Stimulated activated CD4-positive, alpha-beta T cell treated with anti-CD3 and anti-CD28 coated beads, Interleukin-1b, Interleukin-23, amount 100 ng/mL, for 4 hours (primary cell): ENCODE measurements at places on chromosomes 1 and 21.

- no peak for DNase-seq
Observed at GRCh38 chr1:93708734-93709481, 27.3 kb upstream of the BCAR3 start.

DNA sequence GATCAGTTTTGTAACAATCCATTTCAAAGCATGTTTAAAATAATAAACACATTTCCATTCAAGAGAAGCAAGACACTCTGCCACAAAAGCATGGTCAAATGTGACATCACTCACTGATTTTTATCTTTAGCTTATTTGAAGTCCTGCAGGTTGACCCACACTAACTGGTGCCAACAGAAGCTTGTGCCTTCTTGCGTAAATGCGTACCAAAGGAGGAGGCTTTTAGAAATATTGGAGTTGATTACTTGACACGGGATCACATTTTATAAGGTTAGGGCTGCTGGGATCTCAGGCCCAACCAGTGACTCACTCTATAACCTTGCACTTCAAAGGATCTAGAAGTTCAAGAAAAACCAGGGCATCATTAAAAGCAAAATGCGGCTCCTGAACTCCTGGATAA, 203.6 kb downstream of the PCP4 start:
- no peak for DNase-seq

GRCh38 chr1:89598450-89599331, 34.2 kb upstream of the LRRC8C start:
- DNase-seq: no peak

GRCh38 chr1:154176337-154176736, 15.6 kb downstream of the TPM3 start:
- no peak for DNase-seq

- no peak for DNase-seq
Observed at GRCh38 chr1:42056460-42056859, 96.8 kb upstream of the GUCA2B start.

DNA sequence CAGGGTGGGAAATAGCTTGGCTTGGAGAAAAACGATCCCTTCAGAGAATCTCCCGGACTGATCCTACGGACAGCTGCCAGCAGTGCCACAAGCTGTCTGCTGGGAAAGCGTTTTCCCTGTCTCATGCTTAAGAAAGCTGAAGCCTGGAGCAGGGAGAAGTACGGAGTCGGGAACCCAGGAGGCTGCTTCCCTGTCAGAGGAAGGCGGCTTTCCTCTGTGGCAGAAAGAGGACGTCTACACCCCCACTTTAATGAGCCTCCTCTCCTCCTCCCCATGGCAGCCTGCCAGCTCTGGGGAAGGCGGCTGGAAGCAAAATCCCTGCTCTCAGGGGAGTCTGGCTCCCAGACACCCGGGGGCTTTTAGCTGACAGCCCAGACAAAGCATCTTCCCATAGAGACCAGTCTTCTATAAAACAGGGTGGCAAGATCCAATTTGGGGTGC, 7.3 kb downstream of the KIF21B start:
- DNase-seq: no peak
